ENCODE measurements at places on chromosomes 6 and 20.

- no peak for DNase-seq
Observed at GRCh38 chr20:23366384-23366783, 4.4 kb downstream of the GZF1 start.

- DNase-seq = no peak
Observed at GRCh38 chr20:1130847-1131246, 12.4 kb downstream of the PSMF1 start.

DNA sequence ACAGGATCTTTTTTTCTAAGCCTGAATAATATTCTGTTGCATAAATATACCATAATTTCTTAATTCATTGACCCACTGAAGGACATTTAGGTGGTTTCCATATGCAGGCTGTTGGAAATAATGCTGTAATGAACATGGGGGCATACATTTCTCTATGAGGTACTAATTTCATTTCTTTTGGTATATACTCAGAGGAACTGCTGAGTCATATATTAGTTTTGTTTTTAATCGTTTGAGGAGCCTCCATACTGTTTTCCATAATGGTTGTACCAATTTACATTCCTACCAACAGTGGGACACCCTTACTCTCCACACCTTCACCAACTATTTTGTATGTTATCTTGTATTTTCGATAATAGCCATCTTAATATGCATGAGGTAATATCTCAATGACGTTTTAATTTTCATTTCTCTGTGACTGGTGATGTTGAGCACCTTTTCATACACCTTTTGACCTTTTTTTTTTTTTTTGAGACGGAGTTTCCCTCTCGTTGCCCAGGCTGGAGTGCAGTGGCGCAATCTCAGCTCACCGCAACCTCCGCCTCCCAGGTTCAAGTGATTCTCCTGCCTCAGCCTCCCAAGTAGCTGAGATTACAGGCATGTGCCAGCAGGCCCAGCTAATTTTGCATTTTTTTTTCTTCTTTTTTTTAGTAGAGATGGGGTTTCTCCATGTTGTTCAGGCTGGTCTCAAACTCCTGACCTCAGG is 187.4 kb downstream of the RNGTT start:
- DNase-seq = no peak

- no peak for DNase-seq
Observed at GRCh38 chr6:63121166-63121565, 90.1 kb upstream of the FKBP1C start.

DNA sequence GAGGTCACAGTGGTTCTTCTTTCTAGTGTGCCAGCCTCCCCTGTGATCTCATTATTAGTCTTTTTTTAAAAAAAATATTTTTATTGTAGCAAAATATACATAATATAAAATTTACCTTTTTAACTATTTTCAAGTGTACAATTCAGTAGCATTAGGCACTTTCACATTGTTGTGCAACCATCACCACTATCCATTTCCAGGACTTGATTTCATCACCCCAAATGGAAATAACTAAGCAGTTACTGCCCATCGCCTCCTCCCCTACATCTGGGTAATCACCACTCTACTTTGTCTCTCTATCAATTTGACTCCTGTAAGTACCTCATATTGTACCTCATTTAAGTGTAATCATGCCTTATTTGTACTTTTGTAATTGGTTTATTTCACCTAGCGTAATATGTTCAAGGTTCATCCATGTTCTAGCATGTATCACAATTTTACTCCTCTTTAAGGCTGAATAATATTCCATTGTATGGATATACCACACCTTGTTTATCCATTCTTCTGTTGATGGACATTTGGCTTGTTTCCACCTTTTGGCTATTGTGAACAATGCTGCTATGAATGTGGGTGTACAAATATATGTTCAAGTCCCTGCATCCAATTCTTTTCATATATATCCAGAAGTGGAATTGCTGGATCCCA is 68.6 kb upstream of the FYN start:
- no peak for DNase-seq

DNA sequence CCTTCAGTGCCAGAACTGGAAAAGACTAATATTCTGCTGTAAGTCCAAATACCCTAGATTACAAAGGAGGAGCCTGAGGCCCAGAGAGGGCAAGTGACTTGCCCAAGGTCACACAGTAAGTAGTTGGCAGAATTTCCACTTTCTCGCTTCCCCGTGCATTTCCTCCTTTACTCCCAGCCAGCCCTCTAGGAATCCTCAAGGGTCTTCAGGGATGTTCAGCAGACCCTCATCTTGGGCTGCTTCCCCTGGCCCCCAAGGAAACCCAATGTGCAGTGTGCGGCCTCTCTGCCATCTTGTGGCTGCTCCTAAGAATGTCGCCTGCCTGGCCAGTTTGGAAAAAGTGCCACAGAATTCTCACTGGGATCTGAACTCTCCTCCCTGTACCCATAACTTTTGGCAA is 217.7 kb upstream of the LRFN2 start:
- DNase-seq = no peak
